CD8-positive, alpha-beta T cell (primary cell): ENCODE measurements at places on chromosomes 7 and 10.

DNA sequence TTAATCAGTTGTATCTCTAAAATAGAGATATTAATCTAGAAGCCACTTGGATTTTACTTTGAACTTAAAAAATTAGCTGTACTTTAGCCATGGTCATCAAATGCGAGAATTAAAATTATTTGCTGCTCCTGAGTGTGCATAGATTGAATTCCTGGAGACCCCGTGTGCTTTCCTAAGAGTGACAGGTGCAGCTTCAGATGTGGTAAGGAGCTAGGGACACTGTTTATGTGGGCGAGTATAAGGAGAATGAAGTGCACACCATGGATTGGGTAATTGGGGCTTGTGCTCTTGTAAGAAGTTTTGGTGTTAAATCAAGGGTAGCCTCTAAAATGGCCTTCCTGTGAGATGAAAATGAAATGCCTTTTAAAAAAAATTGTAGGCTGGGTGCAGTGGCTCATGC lies 9.8 kb downstream of the PLCE1 start:
- no peak for DNase-seq

DNA sequence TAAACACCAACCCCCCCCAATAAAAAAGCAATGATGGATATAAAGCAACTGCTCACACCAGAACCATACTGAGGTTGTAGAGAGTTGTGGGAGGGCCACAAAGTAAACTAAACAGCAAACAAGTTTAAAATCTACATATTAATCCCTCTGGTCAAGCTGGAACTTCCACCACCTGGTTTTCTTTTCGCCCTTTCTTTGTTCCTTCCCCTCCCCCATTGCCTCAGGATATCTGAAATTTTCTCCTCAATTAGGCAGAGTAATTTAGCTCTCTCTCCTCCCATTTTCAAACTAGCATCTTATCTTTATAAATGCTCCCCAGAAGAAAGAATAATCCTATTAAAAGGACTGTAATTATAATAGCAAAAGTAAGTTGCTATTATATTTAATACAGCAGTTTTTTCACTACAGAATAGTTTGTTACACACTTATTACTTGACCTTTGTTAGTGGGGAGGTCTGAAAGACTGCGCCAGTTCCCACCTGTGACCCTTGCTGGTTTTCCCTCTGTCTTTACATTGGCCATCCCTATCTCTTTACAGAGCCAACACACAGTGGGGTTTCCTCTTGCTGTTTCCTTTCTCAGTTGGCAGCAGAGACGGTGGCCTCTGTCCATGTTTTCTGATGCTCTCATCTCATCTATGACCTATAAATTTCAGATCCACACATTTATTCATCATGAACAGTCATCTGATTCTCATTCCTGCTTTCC lies 235.4 kb downstream of the RNLS start:
- DNase-seq, result no peak

- no peak for DNase-seq
Observed at GRCh38 chr10:121910673-121911420, 17.0 kb downstream of the ATE1 start.

GRCh38 chr10:92569071-92569470 lies 4.8 kb downstream of the IDE start:
- no peak for DNase-seq

GRCh38 chr10:132521466-132522102 lies 16.0 kb upstream of the INPP5A start:
- no peak for DNase-seq

GRCh38 chr7:818031-818699 lies 14.1 kb upstream of the SUN1 start:
- DNase-seq, result no peak

GRCh38 chr10:1198453-1199344 lies 142.5 kb downstream of the WDR37 start:
- DNase-seq, result no peak
